ENCODE measurements at places on chromosomes 1 and 21.

DNA sequence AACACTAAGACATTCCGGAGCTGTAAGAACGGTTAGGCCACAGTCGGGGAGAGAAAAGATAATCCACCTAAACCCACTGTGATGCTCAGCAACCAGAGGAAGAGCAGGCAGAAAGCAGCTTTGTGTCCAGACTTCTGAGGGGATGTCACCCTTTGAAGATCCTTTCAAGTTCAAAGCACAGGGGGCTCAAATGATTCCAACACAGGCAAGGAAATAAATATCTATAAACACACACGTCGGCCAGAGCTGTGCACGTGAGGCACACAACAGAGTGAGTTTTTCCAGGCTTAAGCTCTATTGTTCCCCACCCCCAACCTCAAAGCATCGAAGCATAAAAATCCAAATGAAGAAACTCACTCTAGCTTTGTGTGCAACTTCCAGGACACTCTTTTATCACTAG lies 479.0 kb downstream of the DISC1 start:
- no peak for DNase-seq

GRCh38 chr1:234778221-234779159 lies 168.5 kb upstream of the IRF2BP2 start:
- DNase-seq: peak; percentile 97

DNA sequence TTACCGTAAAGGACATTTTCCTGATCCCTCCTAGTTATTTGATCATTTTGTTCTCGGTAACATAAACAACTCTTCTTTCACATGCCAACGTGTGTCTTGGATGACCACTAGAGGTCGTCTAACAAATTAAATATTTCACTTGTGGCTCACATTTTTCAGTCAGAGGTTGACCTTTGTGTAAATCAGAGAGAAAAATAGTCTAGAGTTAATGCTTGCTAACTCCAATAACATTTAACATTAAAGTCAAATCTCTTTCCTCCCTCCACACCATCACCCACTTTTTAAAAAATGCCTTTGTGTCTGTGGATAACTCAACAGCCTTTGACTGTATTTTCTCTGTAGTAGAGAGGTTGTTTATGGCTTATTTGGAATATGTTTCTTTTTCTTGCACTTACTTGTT lies 220.5 kb upstream of the B3GALT2 start:
- no peak for DNase-seq

DNA sequence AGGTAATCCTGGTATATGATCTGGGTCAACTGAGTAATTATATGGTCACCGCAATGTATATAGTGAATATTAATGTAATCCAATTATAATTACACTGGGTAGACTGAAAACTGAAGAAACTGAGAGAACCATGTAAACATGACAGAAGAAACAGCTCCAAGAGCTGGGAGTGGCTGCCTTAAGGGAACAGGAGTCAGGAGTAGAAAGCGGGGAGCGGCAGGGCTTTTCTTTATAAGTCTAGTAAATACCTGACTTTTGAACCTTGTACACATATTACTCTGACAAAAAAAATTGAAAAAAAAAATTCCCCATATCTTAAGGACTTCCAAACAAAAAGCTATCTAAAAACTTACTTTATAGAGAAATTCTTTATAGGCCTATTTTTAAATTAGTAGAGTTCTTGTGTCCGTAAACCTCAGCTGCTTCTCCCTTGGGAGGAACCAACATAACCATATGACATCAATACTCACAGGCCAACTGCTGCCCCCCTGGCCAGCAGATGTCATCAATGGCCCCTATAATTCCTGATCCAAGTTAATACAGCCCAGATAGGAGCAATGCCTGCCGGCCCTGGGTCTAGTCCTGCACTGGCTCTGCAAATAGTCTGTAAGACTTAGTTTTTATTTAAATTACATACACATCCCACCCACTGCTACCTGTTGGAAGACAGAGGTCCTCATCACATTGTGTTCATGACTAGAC lies 33.8 kb downstream of the THAP3 start:
- no peak for DNase-seq

DNA sequence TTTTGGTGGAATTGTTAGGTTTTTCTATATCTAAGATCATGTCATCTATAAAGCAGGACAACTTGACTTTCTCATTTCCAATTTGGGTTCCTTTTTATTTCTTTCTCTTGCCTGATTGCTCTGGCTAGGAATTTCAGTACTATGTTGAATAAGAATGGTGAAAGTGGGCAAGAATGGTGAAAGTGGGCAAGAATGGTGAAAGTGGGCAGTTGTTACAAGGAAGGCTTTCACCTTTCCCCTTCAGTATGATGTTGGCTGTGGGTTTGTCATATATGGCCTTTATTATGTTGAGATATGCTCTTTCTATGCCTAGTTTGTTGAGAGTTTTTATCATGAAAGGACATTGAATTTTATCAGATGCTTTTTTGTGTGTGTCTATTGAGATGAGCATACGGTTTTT lies 64.5 kb downstream of the XPR1 start:
- no peak for DNase-seq

GRCh38 chr1:15215116-15215515 lies 31.9 kb upstream of the FHAD1 start:
- no peak for DNase-seq

- DNase-seq: no peak
These were observed 79.6 kb downstream of the ATP1B1 start for GRCh38 chr1:169186106-169186505.

DNA sequence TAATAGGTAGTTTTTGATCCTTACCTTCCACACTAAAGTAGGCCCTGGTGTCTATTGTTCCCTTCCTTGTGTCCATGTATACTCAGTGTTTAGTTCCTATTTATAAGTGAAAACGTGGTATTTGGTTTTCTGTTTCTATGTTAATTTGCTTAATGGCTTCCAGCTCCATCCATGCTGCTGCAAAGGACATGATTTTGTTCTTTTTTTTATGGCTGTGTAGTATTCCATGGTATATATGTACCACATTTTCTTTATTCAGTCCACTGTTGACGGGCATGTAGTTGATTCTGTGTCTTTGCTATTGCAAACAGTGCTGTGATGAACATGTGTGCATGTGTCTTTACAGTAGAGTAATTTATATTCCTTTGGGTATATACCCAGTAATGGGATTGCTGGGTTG lies 20.8 kb downstream of the PRCC start:
- no peak for DNase-seq

DNA sequence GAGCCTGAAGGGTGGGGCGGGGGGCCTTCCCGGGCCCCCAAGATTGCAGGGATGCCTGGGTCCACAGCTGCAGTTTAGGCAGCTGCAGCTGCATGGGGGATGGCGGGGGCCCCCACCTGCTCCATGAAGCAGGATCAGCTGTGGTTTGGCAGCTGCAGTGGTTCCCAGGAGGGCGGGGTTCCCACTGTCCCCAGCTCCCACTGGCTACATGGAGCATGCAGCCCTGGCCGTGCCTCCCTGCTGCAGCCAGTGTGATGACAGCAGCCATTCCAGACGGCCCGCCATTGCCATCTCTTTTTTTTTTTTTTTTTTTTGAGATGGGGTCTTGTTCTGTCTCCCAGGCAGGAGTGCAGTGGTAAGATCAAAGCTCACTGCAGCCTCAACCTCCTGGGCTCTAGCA lies 992 bp upstream of the C1QA start:
- no peak for DNase-seq

DNA sequence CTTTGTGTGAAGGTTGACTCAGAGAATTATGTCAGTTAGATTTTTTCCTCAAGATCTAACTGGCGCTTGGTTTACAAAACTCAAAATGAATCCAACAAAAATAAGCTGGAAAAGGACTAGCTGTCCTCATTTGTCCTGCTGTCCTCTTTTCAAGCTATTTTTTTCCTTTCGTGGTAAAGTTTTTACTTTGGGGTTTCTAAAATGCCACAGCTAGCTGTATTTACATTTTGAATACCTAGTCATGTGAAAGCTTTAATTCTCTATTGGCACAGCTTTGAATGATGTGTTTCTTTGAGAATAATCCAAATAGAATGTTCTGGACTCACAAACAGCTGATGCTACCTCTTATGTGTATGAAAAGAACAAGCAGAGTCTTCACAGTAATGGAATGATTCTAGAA lies 673.6 kb upstream of the NR5A2 start:
- no peak for DNase-seq

DNA sequence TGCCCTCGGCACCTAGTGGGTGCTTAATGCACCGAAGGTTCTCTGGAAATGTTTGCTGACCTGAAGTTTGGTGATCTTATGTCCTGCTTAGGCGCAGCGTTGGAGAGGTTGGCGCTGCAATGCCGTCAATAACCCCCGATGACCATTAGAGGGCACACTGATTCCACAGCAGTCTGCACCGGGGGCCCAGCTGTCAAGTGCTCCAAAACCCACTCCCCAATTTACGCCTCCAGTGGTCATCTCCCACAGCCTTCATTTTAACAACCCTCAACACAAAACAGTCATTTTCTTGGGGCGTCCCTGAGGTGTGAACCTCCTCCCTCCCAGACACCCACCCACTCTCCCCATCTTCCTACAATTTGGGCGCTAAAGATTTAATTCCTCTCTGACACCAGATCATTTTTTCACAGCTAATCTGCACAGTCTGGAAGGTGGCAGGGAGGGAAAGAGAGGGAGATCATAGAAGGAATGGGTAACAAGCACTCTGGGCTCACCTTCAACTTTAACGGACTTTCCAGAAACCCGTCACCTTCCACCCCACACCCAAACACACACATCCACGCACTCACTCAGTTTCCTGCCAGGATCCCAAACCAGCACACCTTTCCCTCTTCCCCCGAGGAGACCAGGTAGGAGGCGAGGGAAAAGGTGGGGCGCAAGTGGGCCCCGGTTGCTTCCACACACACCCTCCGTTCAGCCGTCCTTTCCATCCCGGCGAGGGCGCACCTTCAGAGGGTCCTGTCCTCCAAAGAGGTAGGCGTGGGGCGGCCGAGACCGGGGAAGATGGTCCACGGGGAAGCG lies 570 bp upstream of the NPR1 start:
- no peak for DNase-seq

DNA sequence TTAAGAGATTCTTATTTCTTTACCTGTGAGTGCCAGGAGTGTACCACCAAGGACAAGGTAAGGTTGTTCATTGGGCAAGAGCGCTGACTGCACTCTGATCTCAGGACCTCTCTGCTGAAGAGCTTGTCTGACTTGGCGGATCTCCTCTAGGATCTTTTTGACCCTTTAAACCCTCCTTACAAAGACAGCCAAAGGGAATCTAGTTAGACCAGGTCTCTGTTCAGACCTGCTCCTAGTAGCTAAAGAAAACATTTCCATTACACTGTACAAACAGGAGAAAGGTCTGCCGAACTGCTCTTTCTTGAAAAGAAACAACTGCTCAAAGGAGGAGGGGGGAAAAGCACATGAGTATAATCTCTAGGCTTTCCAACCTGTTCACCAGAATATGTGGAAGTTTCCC lies 49.3 kb downstream of the SMYD2 start:
- no peak for DNase-seq

- DNase-seq: no peak
These were observed 20.4 kb downstream of the CACHD1 start for GRCh38 chr1:64490213-64490818.

DNA sequence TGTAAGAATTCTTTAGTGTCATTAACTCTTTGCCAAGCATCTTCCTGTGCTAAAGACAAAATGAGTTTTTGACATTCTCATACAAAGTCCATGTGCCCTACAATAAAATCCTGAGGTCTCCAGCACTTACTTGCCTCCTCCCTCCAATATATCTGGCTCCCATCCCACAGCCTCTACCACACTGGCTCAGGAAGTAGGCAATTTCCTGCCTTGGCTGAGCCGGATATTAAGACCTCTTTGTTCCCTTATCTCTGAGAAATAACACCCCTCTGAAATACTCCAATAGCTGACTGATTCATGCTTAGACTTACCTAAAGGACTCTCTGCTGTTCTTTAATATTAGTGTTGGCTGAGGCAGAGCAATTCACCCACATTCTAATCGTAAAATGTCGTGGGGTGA lies 37.6 kb upstream of the GORAB start:
- DNase-seq: no peak
